Endothelial cell (in vitro differentiated cells): ENCODE measurements at places on chromosomes 16 and 17.

DNA sequence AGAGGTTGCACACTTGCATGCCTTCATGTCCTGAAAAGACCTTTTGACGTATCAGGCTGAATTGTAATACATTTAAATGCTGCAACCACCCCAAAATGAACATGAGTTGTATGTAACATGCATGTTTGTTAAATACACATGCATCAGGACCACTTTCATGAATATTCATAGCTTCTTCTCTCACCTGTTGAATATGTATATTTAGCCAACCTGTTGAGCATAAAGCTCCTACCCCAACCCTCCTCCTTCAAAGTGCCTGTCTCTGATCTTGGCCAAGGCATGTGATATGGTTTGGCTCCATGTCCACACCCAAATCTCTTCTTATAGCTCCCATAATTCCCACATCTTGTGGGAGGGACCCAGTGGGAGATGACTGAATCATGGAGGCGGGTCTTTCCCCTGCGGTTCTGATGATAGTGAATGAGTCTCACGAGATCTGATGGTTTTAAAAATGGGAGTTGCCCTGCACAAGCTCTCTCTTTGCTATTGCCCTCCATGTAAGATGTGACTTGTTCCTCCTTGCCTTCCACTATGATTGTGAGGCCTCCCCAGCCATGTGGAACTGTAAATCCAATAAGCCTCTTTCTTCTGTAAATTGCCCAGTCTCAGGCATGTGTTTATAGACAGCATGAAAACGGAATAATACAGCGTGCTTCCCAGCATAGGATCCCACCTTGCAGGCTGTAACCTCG, 3.8 kb upstream of the CRYM start:
- DNase-seq, result no peak

DNA sequence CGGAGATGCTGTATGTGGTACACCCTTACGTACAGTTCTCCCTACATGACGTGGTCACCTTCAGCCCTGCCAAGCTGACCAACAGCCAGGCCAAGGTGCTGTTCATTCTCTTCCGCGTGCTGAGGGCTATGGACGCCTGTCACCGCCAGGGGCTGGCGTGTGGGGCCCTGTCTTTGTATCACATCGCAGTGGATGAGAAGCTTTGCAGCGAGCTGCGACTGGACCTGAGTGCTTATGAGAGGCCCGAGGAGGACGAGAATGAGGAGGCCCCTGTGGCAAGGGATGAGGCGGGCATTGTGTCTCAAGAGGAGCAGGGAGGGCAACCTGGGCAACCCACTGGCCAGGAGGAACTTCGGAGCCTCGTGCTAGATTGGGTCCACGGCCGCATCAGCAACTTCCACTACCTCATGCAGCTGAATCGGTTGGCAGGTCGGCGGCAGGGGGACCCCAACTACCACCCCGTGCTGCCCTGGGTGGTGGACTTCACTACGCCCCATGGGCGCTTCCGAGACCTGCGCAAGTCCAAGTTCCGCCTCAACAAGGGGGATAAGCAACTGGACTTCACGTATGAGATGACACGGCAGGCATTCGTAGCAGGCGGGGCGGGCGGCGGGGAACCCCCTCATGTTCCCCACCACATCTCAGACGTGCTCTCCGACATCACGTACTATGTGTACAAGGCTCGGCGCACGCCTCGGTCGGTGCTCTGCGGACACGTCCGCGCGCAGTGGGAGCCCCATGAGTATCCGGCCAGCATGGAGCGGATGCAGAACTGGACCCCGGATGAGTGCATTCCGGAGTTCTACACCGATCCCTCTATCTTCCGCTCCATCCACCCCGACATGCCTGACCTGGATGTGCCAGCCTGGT, 1.4 kb downstream of the WDR81 start:
- DNase-seq, result no peak

- no peak for DNase-seq
Measured at GRCh38 chr16:49280841-49281371, 732 bp downstream of the CBLN1 start.

- no peak for DNase-seq
Measured at GRCh38 chr17:56290101-56290801, 137.0 kb downstream of the ANKFN1 start.
